A549 treated with DMSO at 1 μM for 4 hours (cell line): ENCODE measurements at places on chromosomes 7 and 10. TPM values are rescaled to one million over a fixed set of nuclear protein-coding genes. Genes with fewer than 3 reads are reported as not detected.

Gene C10orf53
- total RNA-seq: not detected in 5 replicates

Gene GIMAP8
- total RNA-seq: not detected in 5 replicates

Gene LBX1
- not detected in 5 replicates for total RNA-seq

Gene FAM20C
- 28.9 to 38.5 TPM (median 33.6 TPM) in 5 replicates for total RNA-seq

Gene MSMB
- not detected in 5 replicates for total RNA-seq

Gene CARD11
- total RNA-seq: 1.1 to 2.1 TPM (median 1.3 TPM) in 5 replicates

Gene PPP1R17
- total RNA-seq: not detected in 5 replicates

Gene ZNF746
- total RNA-seq: 16.9 to 19.4 TPM (median 18.1 TPM) in 5 replicates

Gene ELOVL3
- 0.22 to 0.39 TPM (median 0.23 TPM) in 5 replicates for total RNA-seq

Gene CPN1
- 0.16 to 0.60 TPM (median 0.41 TPM) in 5 replicates for total RNA-seq
